ENCODE measurements at places on chromosomes 12 and 14. TPM values are rescaled to one million over a fixed set of nuclear protein-coding genes. Genes with fewer than 3 reads are reported as not detected.

GRCh38 chr12:1620092-1620491, 8.9 kb upstream of the WNT5B start:
- no peak overlapping the region for H3K4me3 ChIP-seq
- H3K4me1 ChIP-seq: no peaks in the 10 kb centered on the region
- no peak for DNase-seq
- H3K36me3 ChIP-seq: no peaks in the 10 kb centered on the region
- no peak overlapping the region for H3K27ac ChIP-seq
- H3K27me3 ChIP-seq: no peaks in the 10 kb centered on the region

DNA sequence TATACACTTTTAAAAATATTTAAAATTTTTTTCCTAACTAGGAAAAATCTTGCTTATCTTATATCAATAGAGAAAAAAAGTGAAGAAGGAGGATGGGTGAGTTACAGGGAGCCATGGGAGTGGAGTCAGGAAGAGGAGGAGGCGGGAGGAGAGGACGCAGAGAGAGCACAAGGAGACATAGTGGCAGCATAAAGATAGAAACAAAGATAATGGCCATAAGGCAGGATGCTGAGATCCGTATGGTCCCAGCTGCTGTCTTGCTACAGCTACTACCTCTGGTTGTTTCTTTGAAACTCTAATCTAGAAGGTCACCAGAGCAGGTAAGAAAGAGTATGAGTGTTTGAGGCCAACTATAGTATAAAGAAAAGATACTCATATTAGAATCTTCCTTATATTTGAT, 2.6 kb upstream of the SOX5 start:
- DNase-seq: no peak
- H3K4me3 ChIP-seq: no peak overlapping the region
- H3K27me3 ChIP-seq: no peaks in the 10 kb centered on the region
- H3K4me1 ChIP-seq: no peaks in the 10 kb centered on the region
- H3K36me3 ChIP-seq: no peaks in the 10 kb centered on the region
- H3K27ac ChIP-seq: no peak overlapping the region

- no peak for DNase-seq
- H3K4me1 ChIP-seq: no peaks in the 10 kb centered on the region
- H3K36me3 ChIP-seq: no peaks in the 10 kb centered on the region
- no peak overlapping the region for H3K27ac ChIP-seq
- H3K27me3 ChIP-seq: no peaks in the 10 kb centered on the region
These were observed 725.5 kb upstream of the FLRT2 start for GRCh38 chr14:84804468-84804867.

GRCh38 chr14:65229748-65230728, 127.7 kb upstream of the MAX start:
- H3K4me3 ChIP-seq: peak overlapping the region; percentile 2
- H3K27ac ChIP-seq: peak overlapping the region; percentile 90
- H3K36me3 ChIP-seq: no peaks in the 10 kb centered on the region
- H3K4me1 ChIP-seq: peaks cover 12% of the 10 kb centered on the region

GRCh38 chr12:118436986-118437385, 60.6 kb downstream of the SUDS3 start:
- DNase-seq: no peak
- no peaks in the 10 kb centered on the region for H3K4me1 ChIP-seq
- H3K4me3 ChIP-seq: no peak overlapping the region
- H3K36me3 ChIP-seq: no peaks in the 10 kb centered on the region
- H3K27ac ChIP-seq: no peak overlapping the region
- H3K27me3 ChIP-seq: no peaks in the 10 kb centered on the region

Gene BAZ1A
- 19.2 TPM for total RNA-seq

Gene GLI1
- 5.4 TPM for total RNA-seq

Gene RIMBP2
- total RNA-seq: 18.4 TPM

Gene CACNA2D4
- 1.8 TPM for total RNA-seq

Gene NDRG2
- 301 TPM for total RNA-seq

Measured in spinal cord (tissue), 10 donors.